ENCODE measurements at places on chromosomes 5 and 9. TPM values are rescaled to one million over a fixed set of nuclear protein-coding genes. Genes with fewer than 3 reads are reported as not detected.

Gene TICAM2
- total RNA-seq: 0.72 TPM

Gene LSM11
- total RNA-seq: 3.3 TPM

Gene ZNF366
- total RNA-seq: not detected

Gene ENTPD2
- total RNA-seq: 2.1 TPM

Gene KCNV2
- not detected for total RNA-seq

Gene PRDM9
- not detected for total RNA-seq

Gene PCDHB7
- total RNA-seq: not detected

Gene ADAMTS13
- 0.51 TPM for total RNA-seq

Gene OCLN
- total RNA-seq: 11.5 TPM

Gene MEGF10
- total RNA-seq: not detected

Gene ANKDD1B
- total RNA-seq: not detected

Gene NTRK2
- not detected for total RNA-seq

Gene FOXE1
- total RNA-seq: 4.0 TPM

Gene CCDC187
- total RNA-seq: not detected
